ENCODE measurements at places on chromosomes 16 and 17.

DNA sequence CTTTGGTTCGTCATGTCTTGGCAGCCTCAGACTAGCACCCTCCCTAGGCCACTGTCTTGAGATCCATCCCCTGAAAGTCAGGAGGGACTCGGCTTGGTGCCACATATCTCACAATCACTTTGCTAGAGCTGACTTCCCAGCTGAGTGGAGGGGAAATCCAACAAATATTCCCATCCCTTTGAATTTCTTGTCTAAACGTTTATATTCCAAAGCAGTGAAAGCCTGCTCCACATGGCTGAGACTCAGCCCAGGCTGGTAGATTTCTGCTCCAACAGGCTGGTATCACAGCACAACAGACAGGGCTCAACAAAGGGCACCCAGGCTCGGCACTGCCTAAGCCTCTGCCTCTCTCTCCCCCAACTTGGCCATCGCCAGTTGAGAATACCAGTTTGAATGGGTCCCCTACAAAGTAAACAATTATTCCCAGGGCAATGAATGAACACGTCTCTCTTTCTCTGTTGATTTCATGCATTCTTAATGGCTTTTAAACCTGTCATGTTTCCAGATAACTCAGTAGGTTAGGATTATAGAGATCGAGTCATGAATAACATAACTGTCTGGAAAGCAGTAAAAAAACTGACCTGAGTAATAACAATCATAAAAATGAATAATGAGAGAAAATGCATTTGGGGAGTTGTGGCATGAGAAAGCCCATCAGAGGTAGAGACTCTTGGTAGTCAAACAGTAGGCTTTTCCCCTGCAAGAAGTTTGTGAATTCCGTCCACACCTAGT lies 1.0 kb downstream of the KRT13 start:
- no peak for DNase-seq

GRCh38 chr17:15917021-15917437 lies 27.9 kb upstream of the ADORA2B start:
- DNase-seq: no peak

GRCh38 chr17:42814633-42815399 lies 9.3 kb downstream of the BECN1 start:
- DNase-seq: no peak

DNA sequence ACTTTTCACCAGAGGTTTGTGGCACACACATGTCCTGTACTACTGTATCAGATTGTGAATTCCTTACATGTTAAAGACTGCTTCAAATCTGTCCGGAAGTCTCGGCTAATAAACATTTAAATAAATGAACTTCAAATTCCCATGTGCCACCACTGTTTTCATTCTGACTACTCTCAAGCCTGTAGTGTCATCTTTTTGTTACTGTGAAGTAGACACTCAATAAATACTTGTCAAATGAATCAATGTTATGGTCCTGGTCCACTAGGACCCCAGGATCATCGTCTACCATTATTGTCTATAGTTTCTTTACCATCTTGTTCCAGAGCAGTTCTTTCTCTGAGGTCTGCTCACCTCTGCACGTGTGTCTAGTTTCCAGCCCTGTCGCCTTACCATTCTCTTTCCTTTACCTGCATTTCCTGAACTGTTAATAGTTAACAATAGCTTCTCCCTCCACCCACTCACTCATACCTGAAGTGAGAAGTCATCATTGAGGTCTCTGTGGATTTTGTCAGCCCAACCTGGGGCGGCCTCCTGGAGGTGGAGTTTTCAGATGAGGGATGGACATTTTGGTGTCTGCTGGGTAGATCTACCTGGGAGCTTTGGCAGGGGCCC lies 333.0 kb downstream of the SEC14L1 start:
- no peak for DNase-seq

GRCh38 chr17:7367083-7367482 lies 12.1 kb downstream of the TMEM95 start:
- DNase-seq: no peak

- DNase-seq: no peak
Measured at GRCh38 chr17:48799069-48799723, 17.8 kb downstream of the TTLL6 start.

DNA sequence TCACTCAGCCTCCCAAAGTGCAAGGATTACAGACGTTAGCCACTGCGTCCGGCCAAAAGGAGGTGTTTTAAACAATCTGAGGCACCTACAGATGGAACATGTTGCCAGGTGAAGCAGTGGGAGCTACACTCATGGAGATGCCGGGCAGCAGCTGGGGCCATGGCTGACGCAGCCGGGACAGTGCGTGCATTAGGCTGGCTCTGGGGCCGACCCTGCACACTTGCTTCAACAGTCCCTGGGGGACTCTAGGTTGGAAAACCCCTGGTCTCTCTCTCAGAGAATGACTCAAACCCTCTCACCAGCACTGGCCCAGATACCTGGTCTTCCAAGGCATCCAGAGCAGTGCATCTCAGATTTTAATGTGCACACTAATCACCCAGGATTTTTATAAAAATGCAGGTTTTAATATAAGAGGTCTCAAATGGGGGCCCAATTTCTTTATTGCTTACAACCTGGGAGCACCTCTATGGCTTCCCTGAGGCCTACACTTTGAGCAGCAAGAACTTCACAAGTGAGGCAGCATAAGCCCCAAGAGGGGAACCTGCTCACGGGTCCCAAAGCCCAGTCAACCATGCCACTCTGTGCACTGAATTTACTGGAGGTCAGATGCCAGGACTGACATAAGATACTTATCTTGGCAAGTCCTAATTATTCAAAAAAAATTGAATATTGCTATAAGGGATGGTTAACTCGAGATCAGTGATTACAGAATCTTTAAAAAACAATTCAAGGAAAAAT lies 70.8 kb upstream of the TRAP1 start:
- no peak for DNase-seq

DNA sequence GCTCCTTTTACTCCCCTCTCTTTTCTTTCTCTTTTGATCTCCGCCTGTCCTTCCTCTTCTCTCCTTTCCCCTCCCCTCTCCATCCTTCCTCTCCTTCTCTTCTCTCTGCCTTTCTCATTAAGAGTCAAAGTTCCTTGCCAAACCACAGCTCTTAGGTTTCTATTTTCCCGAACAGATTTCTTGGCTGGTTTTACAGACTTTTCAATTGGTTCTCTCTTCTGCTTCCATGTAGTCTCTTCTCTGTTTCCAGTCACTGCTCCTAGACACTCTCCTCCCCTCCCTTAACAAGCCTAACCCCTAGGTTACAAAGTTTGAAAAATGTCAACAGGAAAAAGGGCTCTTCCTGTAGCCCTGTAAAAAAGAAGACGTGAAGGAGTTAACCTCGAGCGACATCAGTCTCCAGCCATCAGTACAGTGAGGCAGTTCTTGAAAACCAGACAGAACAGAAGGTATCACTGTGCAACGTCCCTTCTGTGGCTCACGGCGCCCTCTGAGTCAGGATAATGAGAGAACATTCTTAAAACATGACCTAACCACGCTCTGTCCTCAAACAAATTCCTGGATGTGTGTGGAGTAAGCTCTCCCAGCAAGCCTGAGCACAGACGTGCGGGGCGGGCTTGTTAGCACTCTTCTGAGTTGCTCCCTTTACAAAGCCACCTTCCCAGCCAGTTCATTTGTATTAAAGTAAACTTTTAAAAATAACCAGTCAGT lies 11.6 kb upstream of the MARCHF10 start:
- DNase-seq: peak; percentile 94

GRCh38 chr16:75320435-75320834 lies 69.0 kb upstream of the BCAR1 start:
- DNase-seq: no peak

GRCh38 chr17:15436473-15437302 lies 30.7 kb downstream of the CDRT4 start:
- peak; percentile 84 for DNase-seq

DNA sequence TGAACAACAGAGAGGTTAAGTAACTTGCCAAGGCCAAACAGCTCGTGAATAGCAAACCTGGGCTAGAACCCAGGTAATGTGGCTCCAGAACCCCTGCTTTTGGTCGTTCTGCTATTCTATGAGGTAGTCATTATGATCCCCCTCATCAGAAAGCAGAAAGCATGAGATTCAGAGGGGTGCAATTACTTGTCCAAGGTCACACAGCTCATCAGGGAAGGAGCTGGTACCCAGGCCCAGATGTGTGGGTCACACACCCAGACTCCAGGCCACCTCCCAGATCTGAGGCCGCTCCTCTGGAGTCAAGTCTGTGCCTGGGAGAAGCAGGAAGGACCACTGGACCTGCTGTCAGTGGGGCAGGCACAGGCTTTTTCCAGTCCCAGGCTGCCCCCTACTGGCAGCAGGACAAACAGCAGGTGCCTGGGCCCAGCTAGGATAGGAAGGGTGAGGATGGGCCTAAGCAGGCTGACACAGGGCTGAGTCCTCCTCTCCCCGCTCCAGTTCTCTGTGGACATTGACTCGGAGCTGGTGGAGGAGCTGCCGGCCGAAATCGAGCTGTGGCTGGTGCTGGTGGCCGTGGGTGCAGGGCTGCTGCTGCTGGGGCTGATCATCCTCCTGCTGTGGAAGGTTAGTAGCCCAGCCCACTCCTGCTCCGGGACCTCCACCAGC lies 7.8 kb upstream of the PDK2 start:
- DNase-seq: peak; percentile 82

GRCh38 chr17:2244545-2245525 lies 58.8 kb downstream of the SMG6 start:
- peak; percentile 95 for DNase-seq

All from tongue (tissue), 3 donors.